Iris pigment epithelial cell (primary cell): ENCODE measurements at places on chromosomes 6 and 20.

- DNase-seq = peak; percentile 65
These were observed 71.6 kb downstream of the GPX5 start for GRCh38 chr6:28597217-28597835.

DNA sequence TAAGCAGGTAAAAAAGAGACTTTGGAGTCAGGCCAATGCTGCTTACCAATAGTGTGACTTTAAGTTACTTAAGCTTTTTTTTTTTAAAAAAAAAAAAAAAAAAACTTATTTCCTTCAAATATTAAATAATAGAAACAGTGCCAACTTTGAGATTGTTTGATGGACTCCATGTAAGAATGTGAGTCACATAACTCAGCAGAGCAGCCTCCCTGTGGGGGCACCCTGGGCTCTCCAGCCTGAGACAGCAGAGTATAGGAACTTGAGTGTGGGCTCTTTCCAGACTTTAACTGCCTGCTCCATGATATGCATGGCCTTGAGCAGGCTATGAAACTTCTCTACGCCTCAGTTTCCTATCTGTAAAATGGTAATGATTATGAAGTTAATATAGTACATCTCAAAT lies 113.3 kb upstream of the SAMD5 start:
- DNase-seq = peak; percentile 62

- no peak for DNase-seq
These were observed 154.3 kb downstream of the ESR1 start for GRCh38 chr6:151961809-151962208.

- DNase-seq = no peak
These were observed 35.1 kb upstream of the KCNG1 start for GRCh38 chr20:51058017-51058416.

GRCh38 chr6:129233458-129234134 lies 350.7 kb downstream of the LAMA2 start:
- DNase-seq = no peak

- peak; percentile 30 for DNase-seq
These were observed 9.8 kb upstream of the AKAP7 start for GRCh38 chr6:131125431-131125830.

GRCh38 chr6:37585523-37585905 lies 85.8 kb upstream of the CCDC167 start:
- DNase-seq = no peak

DNA sequence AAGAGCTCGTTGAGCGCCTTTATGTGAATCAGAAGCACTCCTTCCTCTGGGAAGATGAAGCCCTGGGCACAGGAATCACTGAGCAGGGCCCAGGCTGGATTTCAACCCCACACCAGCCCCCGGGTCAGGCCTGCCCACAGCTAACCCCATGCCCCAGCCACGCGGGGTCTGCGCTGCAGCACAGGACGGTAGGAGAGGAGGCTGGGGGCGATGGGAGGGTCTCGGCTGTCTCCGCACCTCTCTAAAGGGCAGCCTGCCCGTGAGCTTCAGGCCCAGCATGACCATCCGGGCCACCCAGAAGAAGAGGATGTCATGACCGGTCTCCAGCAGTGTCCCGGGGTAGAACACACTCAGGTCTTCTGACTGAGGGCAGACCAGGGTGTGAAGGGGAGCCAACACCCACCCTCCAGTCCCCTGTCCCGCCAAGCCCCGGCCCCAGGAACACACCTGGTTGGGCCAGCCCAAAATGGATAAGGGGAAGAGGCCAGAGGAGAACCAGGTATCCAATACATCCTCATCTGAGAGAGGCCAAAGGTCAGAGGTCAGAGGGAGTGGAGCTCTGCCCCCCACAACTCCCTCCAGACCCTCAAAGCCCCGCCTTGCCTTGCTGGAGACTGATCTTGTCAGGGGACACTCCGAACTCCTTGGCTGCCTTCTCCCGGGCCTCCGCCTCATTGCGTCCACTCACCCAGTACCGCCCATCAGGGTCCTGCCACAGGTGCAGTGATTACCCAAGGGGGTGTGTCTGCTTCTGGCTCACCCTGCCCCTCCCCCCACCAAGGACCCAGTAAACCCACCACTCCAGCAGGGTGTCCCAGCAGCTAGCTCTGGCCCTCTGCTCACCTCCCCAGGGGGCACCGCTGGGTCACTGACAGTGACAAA lies 4.4 kb upstream of the VWA7 start:
- no peak for DNase-seq

GRCh38 chr6:144123836-144124235 lies 26.5 kb upstream of the STX11 start:
- DNase-seq = no peak

GRCh38 chr6:144325232-144325631 lies 40.1 kb downstream of the UTRN start:
- no peak for DNase-seq

DNA sequence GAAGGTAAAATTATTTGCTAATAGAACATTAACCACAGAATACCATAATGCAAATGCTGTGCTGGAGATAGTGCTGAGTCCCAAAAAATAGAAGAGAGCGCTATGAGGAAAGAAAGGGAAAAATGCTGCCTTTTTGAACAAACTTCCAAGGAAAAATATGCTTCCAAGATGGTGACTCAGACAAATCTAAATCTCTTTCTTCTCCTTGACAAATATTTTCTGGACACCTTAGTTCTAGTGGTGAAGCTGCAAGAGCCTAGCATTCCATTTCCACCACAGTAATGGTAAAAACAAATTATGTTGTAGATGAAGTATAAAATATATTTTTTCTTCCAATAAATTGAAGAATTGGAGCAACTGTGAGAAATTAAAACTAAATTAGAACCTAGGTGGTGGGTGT lies 155.6 kb upstream of the TBX18 start:
- no peak for DNase-seq

DNA sequence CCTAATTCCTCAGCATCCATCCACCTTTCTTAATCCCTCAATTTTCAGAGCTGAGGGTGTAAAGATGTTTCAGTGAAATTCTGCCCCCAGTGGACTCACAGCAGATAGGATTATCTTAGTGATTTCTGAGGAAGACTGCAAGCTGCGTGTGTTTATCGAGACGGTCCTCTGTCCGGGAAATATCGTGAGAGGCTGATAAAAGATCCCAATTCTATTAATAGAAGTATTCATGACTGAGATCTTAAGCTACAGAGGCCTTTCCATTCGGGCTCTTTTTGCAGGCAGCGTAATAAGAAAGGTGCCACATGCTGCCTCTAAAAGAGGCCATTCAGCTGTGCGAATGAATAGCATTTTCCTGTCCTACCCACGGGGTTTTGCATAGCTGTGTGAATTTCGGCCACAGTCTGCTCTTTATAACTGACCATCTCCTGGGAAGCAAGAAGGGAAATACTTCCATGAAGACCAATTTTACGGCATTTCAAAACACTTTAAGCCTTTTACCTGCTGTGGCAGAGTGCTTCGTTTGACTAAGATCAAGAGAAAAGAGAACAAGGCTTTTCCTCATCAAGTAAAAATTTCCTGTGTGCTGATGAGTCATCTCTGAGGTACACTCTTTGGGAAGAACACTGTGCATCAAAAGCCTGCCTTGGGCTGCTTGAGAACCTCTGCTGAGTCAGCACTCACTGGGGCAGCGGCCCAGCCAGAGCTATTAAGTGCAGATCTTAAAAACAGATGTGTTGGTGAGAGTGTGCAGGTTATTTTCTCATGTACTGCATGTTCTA lies 208.8 kb downstream of the ARHGAP18 start:
- peak; percentile 99 for DNase-seq

GRCh38 chr6:138266095-138266494 lies 47.8 kb upstream of the PBOV1 start:
- no peak for DNase-seq

GRCh38 chr20:50354721-50355589 lies 155.2 kb upstream of the PTPN1 start:
- no peak for DNase-seq

DNA sequence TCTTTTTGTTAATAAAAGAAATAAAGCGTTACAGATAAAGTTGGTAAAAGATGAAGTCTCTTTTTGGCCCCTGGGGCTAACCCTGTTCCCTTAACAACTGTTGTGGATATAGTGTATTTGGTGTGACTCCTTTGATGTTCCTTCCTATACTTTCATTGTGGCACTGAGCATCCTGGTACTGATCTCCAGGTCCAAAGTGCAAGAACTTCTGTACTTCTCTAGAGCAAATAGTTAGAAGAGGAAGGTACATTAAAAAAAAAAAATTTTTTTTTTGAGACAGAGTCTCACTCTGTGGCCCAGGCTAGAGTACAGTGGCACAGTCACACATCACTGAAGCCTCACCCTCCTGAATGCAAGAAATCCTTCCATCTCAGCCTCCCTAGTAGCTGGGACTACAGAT lies 6.2 kb downstream of the POFUT1 start:
- no peak for DNase-seq

DNA sequence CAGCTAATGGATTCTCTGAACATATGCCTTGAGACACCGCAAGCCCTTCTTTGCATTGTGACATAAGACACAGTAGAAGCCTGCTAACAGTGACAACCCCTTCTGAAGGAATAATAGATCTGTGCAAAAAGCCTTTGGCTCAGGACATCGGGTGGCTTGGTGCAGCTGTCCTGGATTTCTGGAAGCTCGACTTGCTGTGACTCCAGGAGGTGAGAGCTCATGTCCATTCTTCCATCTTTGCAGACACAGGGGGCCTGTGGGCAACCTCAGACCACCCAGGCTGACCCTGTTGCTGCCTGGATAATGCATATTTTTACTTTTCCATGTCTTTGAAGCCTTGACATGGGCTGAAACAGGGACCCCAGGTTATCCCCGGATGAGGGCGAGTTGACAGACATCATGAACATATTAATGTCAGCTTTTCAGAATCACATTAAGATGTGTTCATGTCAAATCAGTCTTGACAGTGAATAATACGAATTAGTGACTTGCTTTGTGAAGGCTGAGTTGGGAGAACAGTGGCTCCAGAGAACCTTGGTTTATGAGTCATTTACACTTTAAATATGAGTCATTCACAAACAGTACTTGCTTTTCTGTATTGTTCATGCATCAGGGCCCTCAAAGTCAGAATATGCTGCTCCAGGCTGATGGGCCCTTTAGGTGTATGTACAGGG lies 66.8 kb upstream of the IYD start:
- DNase-seq = peak; percentile 73

- no peak for DNase-seq
These were observed 42.7 kb downstream of the LRP11 start for GRCh38 chr6:149821492-149821891.

DNA sequence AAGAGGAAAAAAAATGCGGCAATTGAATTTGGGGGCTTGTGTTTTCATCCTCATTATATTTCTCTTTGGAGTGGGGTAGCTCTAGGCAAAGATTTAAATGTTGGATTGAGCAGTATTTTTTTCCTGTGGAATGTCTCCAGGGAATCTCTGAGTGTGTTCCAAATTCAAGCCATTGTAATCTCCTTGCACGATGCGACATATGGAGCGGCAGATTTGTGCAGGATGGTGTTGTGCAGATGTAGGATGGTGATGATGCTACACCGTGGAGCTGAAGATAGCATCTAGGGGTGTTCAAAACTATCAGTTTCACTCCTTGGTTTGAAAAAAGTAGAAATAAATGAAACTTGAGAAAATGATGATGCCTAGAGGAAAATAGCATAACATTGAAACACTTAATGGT lies 777.5 kb upstream of the EPHA7 start:
- no peak for DNase-seq

DNA sequence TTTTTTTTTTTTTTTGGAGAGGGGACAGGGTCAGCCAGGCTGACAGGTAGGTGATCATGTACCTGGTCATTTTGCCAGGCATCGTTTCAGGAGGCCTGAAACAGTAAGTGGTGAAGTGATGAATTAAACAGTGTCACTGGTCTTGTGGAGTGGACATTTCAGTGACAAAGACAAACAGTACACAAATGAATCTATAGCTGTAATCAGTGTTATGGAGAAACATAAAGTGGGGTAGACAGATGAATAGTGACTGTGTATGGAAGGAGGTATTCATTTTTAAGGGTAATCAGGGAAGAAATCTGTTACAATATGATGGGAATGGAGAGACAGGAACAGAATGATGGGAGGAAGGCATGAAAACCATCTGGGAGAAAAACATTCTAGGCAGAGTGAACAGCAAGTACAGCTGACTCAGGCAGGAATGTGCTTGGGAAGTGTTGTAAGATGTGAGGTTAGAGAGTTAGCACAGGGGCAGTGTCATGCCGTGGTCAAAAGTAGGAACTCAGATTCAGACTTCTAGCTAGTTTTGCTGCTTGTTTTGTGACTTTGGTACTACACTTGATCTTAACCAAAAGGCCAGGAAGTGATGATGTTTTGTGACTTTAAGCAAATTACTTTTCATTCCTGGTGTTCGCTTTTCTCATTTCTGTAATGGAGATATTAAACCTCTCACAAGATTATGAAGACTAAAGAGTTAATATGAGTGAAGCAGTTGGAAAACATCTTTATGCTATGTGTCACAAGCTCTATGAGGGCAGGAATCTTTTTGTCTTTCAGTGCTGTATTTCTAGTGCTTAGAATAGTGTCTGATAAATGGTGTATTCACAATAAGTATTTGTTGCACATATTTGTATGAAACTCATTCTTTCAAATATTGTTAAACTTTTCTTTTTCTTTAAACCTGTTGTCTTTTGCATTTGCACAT lies 43.4 kb downstream of the QKI start:
- DNase-seq = peak; percentile 98

DNA sequence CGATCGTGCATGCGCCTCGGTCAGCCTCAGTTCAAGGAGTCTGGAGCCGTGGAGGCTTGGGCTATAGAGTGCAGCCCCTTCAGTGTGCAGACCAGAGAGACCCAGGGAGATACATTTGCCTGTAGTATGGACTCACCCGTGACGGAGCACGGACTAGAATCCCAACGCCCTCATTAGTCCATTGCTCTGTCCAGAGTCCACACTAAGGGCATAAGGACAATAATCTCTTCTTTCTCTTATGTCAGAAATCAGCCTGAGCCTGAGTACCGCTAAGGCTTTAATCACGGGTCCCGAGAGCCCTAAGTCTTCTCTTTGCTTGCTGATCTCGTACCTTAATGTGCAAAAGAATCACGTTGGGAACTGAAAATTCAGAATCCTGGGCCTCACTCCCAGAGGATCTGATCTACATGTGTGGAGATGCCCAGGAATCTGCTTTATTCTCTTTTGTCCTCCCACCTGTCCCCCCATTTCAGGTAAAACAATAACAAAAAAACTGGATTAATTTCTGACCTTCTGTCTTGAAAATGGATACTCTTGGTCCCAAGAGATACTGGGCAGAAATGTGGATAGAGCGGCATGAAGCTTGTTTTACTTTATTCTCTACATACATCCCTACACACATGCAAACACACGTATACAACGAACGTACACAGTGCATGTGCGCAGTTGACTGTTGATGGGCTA lies 671 bp downstream of the BPHL start:
- DNase-seq = peak; percentile 31

DNA sequence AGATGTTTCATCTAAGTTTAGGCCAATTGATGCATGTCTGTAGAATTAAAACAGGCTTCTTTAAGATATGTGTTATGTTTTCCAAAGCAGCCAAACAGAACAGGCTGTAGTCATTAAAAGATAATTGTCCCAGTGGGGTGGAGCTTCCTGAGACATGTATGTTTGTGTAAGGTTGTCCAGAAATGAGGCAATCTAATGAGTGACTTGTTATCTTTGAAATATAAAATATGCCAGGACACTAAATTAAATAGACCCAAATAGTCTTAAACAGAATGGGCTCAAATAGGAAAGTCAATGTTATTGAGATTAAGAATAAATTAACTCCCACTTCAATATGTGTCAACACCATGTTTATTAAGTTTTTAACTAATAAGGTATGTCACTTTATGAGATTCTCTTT lies 204.7 kb upstream of the RNF217 start:
- DNase-seq = no peak

- DNase-seq = no peak
These were observed 853.0 kb upstream of the EPHA7 start for GRCh38 chr6:94272327-94272726.
